ENCODE measurements at places on chromosomes 2 and 18. TPM values are rescaled to one million over a fixed set of nuclear protein-coding genes. Genes with fewer than 3 reads are reported as not detected.
A peak's percentile ranks its signal among the peaks of the same experiment; 100 is the strongest.

DNA sequence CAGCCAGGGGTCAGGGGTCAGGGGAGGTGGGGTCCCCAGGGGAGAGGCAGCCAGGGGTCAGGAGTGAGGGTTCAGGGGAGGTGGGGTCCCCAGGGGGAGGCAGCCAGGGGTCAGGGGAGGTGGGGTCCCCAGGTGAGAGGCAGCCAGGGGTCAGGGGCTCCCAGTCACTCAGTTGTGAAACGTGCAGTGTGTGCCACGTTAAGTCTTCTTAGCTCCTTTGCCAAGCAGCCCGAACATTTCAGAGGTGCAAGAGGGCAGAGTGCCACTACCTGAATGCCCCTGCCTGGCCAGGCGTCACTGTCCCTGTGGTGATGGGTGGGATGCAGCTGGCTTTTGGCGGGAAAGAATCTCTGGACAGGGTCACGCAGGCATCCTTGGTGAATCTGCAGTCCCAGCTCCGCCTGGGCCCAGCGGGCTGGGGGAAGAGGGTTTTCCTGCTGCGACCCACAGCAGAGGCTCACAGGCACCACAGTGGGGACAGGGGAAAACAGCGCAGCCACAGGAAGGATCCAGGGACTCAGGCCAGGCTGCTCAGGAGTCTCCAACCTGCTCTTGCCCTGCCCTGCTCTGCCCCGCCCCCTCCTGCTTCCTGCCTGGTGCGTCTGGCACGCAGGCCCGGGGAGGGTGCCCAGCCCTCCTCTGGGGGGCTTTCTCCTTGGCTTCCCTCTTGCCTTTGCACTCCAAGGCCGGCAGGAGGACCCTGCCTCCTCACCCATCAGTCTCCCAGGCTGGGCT lies 188.3 kb downstream of the TWIST2 start:
- DNase-seq, result no peak

- no peak for DNase-seq
These were observed 621 bp upstream of the KCNS3 start for GRCh38 chr2:17877811-17878280.

- DNase-seq, result no peak
These were observed 26.4 kb downstream of the SLC4A1AP start for GRCh38 chr2:27690052-27690451.

- no peak for DNase-seq
These were observed 4.2 kb downstream of the TMEM18 start for GRCh38 chr2:673016-673415.

- DNase-seq, result no peak
These were observed 310.5 kb downstream of the SATB2 start for GRCh38 chr2:199147216-199147615.

Gene OSBPL1A
- 9.7 TPM for total RNA-seq

DNA sequence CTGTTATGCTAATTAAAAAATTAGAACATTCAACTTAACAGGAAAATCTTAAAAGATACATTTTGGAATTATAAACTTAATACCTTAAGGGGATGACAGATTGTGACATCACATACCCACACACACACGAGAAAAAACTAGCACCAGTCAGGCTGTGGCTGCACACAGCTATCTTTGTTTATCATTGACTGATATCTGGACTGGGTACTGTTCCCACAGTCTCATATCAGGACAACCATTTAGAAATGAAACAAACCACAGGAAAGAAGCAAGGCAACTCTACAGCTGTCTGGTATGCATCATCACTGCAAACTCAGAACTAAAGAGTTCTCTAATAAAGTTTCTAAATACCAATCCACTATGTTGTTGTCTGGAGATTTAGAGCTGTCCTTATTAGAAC lies 210.9 kb upstream of the SMAD7 start:
- DNase-seq, result no peak

DNA sequence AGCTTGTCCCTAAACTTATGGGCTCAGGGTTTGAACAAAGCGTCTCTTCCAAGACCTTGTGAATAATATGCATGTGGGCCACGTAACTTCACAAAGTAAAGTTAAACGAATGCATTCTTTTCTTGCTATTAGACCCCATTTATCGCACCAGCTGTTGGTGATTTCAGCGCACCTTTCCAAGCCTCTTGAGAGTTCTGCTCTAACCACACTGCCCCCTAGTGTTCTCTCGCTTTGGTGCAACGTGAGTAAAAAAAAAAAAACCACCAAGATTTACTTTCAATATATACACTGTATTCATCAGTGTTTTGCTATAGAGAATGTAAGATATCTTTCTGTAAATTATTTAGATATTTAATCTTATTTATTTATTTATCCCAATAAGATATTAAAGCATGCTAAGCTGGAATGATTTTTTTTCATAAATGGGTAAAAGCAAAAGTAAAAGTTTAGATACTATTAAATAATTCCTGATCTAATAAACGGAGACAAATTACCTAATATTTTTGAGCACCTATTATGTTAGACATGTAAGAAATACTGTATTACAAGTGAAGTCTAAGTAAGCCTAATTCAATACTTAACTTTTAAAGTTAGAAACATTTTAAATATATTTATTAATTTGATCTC lies 459.5 kb downstream of the DLGAP1 start:
- DNase-seq, result peak; percentile 61

Gene DES
- 1.2 TPM for total RNA-seq

DNA sequence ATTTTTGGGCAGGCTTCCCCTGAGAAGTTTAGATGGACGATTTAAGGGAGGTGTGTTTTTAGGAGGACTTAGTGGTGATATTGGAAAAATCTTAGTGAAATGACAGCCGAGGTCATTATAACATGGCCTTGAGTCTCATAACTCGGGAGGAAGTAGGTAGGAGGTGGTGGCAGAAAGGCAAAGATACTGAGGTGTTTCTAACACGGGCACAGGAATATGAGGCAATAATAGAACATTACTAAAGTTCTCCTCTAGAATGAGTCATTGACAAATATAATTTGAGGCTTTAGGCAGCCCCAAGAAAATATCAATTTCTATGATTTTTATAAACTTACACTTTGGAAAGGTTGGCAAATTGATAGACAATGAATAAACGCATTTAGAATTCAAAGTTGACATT lies 146.1 kb upstream of the ZEB2 start:
- DNase-seq, result no peak

DNA sequence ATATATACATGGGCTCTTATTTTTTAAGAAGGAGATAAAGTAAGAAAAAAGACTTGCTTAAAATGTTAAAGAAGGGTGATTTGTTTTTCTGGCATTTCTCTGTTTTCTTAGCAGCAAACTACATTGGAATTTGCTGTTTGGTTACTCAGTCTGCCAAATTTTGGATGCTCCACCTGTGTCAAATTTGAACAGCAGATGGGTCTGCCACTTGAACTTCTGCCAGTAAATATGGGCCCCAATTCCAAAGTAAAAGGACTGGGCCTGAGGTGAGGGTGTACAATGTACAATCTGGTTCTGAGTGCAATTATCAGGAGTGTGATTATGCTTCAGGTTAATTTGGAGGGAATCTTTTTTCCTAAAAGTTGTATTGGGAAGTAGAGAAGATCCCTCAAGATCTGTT lies 794.5 kb downstream of the DSC3 start:
- no peak for DNase-seq

- DNase-seq, result no peak
These were observed 28.1 kb downstream of the MMADHC start for GRCh38 chr2:149559341-149560068.

DNA sequence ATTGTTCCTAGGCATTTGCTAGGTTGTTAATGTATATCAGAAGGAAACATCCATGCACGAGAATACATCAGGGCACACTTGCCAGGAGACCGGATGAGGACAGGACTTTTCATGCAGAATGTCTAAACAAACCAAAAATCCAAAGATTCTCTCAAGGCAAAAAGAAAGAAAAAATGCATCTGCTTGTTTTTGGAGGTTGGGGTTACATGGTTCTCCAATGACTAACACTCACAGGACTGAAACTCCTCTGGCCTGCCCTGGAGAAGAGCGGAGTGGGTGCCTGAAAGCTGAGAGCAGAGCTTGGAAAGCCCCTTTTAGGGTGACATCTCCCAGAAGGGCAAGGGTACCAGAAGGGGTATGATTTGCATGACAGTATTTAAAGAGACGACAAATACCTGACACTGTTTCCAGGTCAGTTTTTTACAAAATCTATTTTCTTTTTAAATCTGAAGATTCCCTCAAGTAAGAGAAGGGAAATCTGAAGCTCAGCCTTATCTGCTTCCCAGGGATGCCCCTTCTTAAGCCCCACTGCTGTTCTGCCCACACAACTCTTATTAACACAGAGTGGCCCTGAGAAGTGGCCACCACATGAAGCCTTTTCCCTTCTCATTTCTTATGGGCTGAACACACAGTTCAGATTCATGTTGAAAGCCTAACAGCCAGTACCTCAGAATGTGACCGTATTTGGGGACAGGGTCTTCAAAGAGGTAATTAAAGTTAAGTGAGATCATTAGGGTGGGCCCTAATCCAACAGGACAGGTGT lies 216.4 kb downstream of the STK39 start:
- DNase-seq, result no peak

DNA sequence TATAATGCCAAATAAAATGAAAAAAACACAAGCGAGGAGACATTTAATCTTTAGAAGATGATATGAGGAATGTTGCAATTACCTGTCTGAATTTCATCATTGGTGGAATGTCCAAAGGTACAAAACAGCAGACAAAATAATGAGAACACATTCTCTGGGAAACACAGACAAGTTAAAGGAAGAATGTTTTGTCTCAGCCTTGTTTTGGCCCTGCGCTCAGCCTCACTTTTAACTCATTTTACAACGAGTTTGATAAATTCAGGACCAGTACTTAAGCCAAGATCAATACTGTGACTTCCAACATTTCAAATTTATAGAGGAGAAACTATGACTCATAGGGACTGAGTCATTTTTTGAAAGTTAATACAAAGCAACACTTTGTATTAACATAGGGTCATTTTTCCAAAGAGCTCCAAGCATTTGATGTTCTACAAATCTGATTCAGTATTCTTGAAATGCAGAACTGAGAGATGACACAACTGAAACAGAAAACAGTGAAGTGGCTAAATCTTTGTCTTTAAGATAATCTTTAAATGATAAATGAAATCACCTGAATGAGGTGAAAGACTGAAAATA lies 833.2 kb upstream of the CHAC2 start:
- DNase-seq, result peak; percentile 53

Gene ZNF804A
- total RNA-seq, result 0.25 TPM

GRCh38 chr18:49098386-49098785 lies 147.6 kb upstream of the SMAD7 start:
- DNase-seq, result no peak

DNA sequence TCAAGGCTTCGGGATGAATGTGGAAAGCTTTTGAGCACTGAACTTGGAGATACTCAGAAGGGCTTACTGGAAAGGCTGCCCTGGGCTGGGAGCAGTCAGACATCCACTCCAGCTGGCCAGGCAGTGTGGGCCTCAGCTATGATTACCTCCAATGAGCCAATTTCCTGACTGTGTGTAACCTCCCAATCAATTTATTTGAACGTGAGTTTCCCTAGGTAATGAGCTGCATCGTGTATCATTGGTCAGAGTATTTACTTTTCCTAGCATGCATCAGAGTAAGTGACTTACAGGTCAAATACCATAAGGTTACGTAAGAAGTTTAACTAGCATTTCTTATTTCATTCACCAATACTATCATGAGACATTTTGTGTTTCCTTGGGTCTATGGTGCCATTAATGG lies 11.0 kb upstream of the CTAGE1 start:
- no peak for DNase-seq

DNA sequence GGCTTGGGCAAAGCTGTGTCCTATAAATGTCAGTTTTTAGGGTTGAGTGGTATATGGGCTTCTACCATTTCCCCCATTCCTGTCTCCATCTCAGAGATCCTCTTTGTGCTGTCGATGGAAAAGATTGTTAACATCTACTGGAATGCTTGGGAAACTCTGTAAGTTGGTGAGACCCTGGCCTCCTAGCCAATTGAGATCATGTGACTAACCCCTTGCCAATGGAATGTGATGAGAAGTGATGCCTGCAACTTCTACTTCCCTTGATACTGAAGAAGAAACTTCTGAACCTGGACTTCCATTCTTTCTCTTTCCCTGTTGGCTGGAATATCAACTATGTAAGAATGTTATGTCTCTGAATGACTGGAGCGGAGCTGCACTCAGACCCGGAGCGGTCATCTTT lies 14.5 kb downstream of the SLC39A10 start:
- DNase-seq, result no peak

- no peak for DNase-seq
These were observed 29.6 kb downstream of the OLA1 start for GRCh38 chr2:174218773-174219172.

Gene METTL5
- total RNA-seq, result 29.7 TPM

Gene TMEM131
- total RNA-seq, result 18.2 TPM

DNA sequence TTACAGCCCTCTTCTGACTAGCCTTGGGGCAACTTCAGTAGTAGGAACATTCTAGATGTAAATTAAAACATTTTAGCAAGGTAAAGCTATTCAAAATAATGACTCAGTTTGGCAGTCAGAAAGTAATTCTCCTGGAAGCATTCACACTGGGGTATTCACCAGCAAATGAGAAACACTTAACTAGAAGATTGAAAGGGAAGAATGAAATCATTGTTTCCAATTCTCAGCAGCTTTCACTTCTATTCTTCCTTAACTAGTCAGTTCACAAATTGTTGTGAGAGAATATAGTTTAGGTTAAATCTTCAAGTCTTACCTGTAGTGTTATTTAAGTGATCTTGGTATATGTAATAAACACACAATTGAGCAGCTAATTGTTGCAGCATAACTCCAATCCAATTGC lies 1135.6 kb upstream of the FAM98A start:
- DNase-seq, result no peak

GRCh38 chr2:209334188-209335017 lies 89.4 kb upstream of the MAP2 start:
- DNase-seq, result peak; percentile 31

- DNase-seq, result no peak
These were observed 601 bp downstream of the WDR35 start for GRCh38 chr2:19989342-19989666.

Gene NAT8
- total RNA-seq, result not detected

DNA sequence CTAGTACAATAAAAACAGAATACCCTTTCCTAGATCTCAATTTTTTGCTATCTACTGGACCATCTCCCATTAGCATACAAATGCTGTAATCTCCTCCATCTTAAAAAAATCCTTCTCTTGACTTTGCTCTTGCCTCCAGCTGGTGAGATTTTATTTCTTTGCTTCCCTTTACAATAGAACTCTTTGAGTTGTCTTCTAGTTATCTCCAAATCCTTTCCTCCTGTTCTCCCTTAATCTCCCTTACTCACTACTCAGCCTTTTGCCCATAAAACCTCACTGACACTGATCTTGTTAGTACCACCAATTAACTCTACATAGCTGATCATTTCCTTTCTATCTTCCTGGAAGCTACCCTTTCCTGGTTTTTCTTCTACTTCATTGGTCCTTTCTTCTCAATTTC lies 63.5 kb upstream of the FRZB start:
- no peak for DNase-seq

Gene MALL
- total RNA-seq, result 2.7 TPM

DNA sequence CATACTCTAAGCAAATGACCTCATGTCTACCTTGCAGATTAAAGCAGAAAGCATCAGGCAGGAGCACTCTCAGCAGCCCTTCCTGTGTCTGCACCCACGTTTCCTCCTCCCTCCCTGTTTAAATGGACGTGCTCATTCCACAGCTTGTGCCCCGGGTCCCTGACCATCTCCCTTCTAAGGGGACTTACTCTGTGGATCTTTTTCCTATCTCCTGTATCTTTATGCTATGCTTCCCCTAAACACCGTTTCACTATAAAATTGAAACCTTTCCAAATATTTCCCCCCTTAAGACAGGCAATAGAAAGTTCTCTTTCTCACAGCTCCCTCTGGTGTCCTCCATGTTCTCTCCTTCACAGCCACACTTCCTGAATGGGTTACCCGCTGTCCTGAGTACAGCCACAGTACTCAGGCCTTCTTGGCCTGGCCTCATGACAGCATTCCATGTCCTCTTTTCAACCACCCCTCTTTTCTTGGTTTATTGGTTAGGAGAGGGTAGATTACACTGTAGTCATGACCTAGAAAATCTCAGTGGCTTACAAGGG lies 41.1 kb downstream of the TMEM185B start:
- DNase-seq, result no peak

Gene SCYGR4
- not detected for total RNA-seq

Data from pancreas (tissue), 10 donors.